ENCODE measurements at places on chromosomes 12 and 14. TPM values are rescaled to one million over a fixed set of nuclear protein-coding genes. Genes with fewer than 3 reads are reported as not detected.
A peak's percentile ranks its signal among the peaks of the same experiment; 100 is the strongest.

GRCh38 chr12:92036771-92037453 lies 108.7 kb downstream of the BTG1 start:
- DNase-seq = no peak

GRCh38 chr12:3634348-3634747 lies 118.6 kb downstream of the CRACR2A start:
- no peak for DNase-seq

GRCh38 chr14:55762595-55763232 lies 182.7 kb downstream of the KTN1 start:
- DNase-seq = no peak

- peak; percentile 24 for DNase-seq
Measured at GRCh38 chr14:22780105-22780679, 13.7 kb downstream of the OXA1L start.

- no peak for DNase-seq
Measured at GRCh38 chr14:89215531-89215930, 201.5 kb downstream of the FOXN3 start.

- DNase-seq = no peak
Measured at GRCh38 chr14:37663498-37663897, 68.1 kb downstream of the TTC6 start.

DNA sequence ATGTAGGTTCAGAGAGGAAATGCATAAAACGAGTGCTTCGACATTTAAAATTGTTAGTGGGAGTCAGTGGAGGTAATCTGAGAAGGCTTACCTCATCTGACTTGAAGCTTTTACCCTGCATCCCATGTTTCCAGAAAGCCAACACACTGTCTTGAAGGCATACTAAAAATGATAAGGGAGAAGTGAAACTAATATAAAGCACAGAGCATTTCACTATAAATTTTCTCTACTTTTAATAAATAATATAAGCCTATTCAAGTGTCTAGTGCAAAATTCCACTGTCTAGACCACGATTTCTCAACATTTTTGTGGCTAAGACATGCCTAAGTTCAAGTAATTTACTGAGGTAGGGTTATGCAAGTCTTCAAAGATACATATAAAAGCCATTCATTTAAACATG lies 29.1 kb upstream of the CDKL1 start:
- no peak for DNase-seq

GRCh38 chr12:81502912-81503695 lies 256.0 kb downstream of the PPFIA2 start:
- no peak for DNase-seq

DNA sequence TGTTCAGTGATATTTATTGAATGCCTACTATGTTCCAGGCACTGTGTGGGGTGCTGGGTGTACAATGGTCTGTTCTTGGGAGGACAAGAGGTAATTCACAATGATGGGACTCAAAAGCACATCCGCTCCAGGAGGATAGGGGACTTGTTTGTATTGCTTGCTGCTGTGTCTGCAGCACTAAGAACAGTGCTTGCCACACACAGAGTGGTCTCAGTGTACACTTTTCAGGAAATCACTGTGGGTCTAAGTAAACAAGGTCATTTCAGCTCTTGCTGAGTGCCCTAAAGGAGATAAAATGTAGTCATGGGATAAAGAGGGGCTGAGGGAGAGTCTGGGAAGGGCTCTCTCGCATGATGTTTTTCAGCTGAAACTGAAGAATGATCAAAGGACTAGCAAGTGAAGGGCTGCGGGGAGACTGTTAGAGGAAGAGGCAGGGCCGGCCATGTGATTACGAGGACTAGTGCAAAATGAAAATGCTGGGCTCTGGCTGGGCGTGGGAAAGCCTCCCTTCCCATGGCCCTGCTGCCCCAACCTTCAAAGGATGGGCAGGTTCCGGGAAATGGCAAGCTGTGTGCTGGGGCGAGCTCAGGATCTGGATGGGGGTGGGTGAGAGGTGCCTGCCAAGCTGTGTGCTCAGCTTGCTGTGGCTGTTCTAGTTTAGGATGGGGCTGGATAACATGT lies 39.1 kb downstream of the ADCK1 start:
- no peak for DNase-seq

GRCh38 chr14:94682736-94683135 lies 70.5 kb downstream of the SERPINA3 start:
- DNase-seq = no peak

DNA sequence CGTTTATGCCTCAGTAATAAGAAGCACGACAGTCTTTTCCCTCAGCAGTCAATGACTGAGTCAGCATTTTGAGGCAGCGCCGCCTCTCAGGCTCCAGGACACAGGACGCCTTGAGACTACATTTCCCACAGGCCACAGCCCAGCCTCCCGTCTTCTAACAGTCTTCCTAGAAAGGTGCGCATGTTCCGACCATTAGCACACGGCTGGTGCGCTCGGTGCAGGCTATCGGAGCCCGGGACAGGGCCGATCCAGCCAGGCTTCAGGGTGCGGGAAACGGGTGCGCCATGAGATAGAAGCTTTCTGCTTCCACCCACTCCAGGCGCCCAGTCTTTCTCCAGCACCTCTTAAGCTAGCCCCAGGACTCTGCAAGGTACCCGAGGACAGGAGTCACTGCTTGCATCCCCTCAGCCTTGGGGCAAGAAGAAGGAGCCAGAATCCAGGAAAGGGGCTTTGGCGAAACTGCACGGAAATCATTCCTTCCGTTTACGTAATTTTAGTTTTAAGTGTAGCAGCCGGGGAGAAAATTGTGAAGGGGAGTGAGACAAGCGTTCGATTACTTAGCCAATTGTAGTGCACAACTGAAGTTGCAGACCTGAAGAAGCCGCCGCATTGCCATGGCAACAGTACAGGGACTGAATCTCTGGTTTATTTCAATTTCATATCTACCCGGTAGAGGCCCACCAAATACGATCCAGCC lies 54.0 kb downstream of the ZNF641 start:
- DNase-seq = peak; percentile 75

DNA sequence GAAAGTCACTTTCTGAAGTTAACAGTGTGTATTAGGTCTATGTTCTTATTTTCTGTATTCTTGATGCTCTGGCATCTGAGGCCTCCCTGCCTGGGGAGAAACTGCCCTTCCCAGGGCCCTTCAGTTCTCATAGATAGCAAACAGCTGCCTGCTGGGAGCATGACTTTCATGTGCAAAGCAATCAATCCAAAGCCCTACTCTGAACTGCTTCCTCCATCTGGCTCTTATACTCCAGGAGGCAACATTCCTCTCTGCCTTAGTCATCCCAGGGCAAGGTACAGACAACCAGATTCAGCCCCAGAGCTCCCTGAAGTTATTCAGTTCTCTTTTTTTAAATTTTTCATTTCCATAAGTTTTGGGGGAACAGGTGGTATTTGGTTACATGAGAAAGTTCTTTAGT lies 41.7 kb upstream of the RIN3 start:
- DNase-seq = peak; percentile 52

GRCh38 chr14:104697892-104698583 lies 8.6 kb downstream of the INF2 start:
- no peak for DNase-seq

DNA sequence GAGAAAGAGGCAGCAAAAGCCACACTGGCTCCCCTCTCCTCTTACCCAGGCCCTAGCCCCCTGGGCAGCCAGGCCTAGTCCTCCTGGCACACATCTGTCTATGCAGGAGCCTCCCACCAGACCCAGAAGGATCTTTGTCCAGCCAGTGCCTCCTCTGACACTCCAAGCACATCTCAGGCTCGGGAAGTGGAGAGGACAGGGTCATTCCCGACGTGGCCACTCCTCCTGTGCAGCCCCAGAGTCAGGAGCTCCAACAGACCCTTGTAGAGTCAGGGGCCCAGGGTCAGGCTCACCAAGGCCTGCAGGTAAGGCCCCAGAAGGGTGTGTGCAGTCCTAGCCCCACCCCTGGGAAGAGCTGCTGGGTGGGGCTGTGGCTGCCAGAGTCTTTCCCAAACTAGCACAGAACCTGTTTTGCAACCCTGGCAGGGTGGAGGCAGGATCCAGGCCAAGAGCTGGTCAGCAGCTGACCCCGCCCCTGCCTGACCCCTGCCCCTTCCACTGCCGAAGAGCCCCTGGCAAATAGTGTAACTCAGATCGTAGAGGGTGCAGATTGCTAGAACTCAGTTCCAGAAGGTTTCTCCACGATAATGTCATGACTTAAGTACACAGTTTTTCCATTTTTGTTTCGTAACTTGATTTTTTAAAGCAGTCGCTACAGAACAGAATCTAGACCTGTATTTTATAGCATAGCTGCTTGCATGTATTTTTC lies 26.6 kb upstream of the PNMA1 start:
- no peak for DNase-seq

- no peak for DNase-seq
Measured at GRCh38 chr12:97561619-97562290, 99.2 kb downstream of the RMST start.

DNA sequence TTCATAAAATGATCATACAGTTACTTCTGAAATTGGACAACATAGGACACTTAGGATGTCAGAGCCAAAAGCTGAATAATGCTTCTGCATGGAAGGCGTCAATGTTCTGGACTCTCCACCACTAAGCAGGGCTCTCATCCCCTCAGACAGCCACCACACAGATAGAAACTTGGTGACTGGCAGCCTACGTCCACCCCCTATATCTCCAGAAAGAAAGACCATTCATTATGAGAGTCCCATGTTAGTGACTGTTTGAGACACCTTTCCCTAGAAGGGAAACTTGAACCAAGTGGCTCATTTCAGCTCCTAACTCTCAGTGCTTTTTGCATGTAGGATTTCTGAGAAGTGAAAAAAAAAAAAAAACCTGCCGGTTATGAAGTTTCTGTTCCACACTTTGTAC lies 251.0 kb upstream of the FKBP4 start:
- DNase-seq = no peak

GRCh38 chr14:51619561-51619960 lies 32.1 kb upstream of the FRMD6 start:
- no peak for DNase-seq

- DNase-seq = no peak
Measured at GRCh38 chr12:114875313-114875712, 191.3 kb upstream of the TBX3 start.

DNA sequence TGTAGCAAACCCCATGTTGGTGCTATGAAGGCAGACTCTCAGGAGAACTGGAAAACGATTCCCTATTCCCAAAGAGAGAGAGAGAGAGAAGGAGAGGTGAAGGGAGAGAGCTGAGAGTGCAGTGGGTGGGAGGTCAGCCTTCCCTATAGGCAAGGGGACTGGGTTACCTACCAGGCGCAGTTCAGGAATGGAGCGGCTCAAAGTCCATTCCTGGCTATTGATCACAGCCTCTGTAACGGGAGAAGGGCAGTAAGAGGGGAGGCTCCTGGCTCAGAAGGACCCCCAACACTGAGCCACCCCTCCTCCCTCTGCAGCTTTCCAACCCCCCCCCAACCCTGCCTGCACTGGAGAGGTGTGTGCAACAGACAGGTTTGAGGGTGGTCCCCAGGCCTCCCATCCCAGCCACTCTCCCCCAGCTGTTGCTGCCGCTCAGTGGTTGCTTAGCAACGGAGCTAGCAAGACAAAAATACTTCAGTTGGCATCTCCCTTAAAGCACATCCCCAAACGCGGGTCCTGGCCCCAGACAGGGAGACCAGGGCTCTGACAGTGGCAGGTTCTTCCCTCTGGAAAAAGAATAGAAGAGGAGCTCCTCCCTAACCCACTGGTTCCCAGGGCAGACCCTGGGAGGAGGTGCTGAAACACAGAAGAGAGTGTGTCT lies 3.2 kb downstream of the AGAP2 start:
- no peak for DNase-seq

DNA sequence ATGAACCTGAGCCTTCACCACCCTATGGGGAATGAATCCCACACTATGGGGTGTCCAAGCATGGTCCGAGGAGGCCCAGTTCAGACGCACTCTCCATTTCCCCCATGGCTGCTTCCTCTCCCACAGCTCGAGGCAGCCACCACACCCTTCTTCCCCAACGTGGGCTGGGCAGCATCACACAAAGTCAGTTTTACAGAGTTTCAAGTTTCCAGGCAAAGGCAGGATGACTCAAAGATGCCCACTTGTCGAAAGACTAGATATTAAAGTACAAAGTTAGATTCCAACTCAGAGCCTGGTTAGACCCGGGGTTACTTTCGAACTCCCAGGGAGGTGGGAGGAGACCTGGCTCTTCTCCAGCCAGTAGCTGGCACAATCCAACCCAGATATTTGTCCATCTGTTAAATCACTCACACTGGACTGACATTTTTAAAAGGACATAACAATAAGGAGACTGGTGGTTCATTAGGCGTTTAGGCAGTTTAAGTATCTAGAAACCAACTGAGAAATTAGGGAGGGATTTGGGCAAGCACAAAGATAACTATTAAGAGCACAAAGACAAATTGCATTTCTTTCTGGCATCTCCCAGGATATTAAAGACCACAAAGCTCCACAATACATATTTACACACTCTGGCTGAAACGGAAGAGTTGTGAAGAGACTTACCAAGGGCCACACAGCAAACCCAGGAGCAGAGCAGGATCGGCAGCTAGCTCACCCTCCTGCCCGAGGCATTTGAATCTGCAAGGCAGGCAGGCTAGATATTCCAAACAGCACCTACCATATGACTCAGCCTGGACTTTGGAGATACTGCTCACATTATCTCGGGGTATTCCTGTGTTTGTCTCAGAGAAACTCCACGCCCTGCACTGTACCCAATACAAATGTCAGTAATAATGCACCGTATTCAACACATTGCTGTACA lies 34.8 kb downstream of the TMCC3 start:
- DNase-seq = peak; percentile 69

DNA sequence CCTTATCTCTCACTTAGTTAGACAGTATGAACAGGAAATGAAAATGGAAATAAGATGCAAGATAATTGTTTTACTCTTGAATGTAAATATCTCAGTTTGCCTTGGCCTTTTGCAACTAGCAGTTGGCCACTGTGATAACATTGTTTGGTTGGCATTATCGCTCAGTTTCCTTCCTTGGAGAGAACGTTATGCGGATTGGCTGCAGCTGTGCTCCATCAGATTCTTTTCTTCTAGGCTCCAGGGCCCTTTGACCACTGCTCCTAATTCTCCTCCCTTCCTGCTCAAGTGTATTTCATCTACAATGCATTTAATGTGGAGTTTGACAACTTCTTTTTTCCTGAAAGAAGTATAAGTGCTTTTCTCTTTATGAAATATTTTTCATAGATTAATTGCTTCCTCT lies 284.2 kb downstream of the ADAMTS20 start:
- DNase-seq = peak; percentile 92

DNA sequence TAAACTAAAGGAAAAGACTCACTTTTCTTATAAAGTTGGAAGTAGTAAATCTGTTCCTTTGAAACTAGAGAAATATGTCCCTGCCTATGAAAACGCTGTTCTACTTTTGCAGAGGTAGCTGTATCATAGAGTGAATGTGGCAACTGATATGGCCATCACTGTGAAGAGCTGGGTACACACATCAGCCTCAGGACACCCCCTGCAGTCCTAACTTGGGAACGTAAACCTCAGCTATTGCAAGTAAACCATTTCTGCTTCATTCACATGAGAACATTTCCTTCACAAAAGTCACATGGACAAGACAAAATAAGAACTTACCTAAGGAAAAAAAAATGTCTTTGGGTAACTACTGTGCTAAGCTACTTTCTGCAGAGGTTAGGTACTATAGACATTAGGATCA lies 233.3 kb upstream of the PPFIA2 start:
- DNase-seq = peak; percentile 1

HEBP1 gene
- 23.1 TPM for polyA plus RNA-seq

CIDEB gene
- polyA plus RNA-seq = 7.2 TPM

GSG1 gene
- not detected for polyA plus RNA-seq

KRT83 gene
- not detected for polyA plus RNA-seq

NID2 gene
- polyA plus RNA-seq = 22.5 TPM

NUP37 gene
- 25.0 TPM for polyA plus RNA-seq

KRT73 gene
- not detected for polyA plus RNA-seq

RNASE12 gene
- polyA plus RNA-seq = not detected

OR6C2 gene
- polyA plus RNA-seq = not detected

PRPH gene
- polyA plus RNA-seq = not detected

ZBTB42 gene
- 3.8 TPM for polyA plus RNA-seq

CNTN1 gene
- 0.02 TPM for polyA plus RNA-seq

RFX4 gene
- polyA plus RNA-seq = not detected

MON2 gene
- 8.9 TPM for polyA plus RNA-seq

MTA1 gene
- 97.2 TPM for polyA plus RNA-seq

PRIMA1 gene
- not detected for polyA plus RNA-seq

All from endothelial cell of umbilical vein (primary cell).